ENCODE measurements at places on chromosomes 7 and 10. TPM values are rescaled to one million over a fixed set of nuclear protein-coding genes. Genes with fewer than 3 reads are reported as not detected.

Gene SLC26A3
- 0.53 TPM for total RNA-seq

Gene OPN1SW
- not detected for total RNA-seq

Gene SDHAF3
- 29.3 TPM for total RNA-seq

Gene HBP1
- total RNA-seq = 7.5 TPM

Gene PRKG1
- not detected for total RNA-seq

DNA sequence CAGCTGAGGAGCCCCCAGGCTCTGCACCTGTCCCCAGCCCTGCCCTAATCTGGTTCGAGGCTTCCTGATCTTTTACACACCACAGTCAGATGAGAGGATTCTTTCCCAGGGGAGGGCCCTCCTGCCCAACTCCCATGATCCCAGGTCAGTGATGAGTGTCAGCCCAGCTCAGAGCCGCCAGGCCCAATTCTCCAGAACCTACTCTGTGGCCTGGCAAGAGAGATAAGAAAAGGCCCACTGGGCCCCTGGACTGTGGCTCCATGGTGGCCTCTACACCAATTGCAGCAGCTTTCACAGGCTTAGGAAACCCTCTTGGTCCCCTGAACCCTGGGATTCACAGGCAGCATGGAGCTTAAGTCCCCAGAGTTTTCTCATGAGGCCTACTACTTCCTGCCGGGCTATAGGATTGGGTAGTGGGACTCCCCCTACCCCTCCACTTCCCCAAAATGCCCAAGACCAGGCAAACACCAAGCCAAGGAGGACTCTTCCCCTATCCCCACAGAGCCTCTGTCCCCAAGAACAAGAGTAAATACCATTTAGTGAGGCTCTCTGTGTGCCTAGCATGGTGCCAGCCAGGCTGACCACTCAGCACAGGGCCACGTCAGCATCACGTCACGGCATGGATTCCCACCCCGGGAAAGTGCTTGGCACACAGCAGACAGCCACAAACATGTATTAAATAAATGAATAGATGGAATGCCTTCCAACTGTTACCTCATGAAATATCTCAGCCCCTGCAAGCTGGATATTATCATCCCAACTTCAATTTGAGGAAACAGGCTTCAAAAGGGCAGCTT is 100.0 kb downstream of the GRID1 start:
- no peak for DNase-seq
- no peaks in the 10 kb centered on the region for H3K4me1 ChIP-seq
- H3K4me3 ChIP-seq = no peak overlapping the region

DNA sequence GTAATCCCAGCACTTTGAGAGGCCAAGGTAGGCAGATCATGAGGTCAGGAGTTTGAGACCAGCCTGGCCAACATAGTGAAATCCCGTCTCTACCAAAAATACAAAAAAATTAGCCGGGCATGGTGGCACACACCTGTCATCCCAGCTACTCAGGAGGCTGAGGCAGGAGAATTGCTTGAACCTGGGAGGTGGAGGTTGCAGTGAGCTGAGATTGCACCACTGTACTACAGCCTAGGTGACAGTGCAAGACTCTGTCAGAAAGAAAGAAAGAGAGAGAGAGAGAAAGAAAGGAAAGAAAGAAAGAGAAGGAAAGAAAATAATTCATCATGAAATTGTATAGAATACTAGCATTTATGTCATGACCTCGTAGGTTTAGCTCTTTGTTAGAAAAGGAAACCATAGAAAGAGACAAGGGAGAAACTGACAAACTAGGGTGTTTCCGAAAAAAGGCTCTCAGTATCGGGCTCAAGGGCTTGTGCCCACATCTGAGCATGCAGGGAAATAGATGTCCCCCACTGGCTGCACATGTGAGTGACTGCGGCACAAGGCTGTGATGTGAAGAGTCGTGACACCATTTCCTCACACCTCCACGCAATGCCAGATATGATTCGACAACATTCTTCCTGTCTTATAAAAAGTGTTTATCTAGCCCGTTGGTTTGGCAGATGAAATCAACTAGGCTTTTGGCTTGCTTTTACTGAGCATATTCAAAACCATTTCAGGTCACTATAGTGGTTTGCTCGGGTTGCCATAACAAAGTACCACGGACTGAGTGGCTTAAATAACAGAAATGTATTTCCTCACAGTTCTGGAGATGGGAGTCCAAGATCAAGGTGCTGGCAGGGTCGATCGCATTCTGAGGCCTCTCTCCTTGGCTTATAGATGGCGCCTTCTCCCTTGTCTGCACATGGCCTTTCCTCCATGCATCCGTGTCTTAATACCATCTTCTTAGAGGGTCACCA is 2.0 kb downstream of the SRGN start:
- H3K4me3 ChIP-seq = peak overlapping the region; percentile 73
- 0 out of 2 replicates have a peak, but pooled peaks cover 4% of the 10 kb centered on the region for H3K36me3 ChIP-seq
- peak; percentile 65 for DNase-seq
- peak overlapping the region; percentile 97 for H3K27ac ChIP-seq

- no peak for DNase-seq
- no peak overlapping the region for H3K4me3 ChIP-seq
- no peaks in the 10 kb centered on the region for H3K27me3 ChIP-seq
- H3K27ac ChIP-seq = no peak overlapping the region
- no peaks in the 10 kb centered on the region for H3K4me1 ChIP-seq
- H3K36me3 ChIP-seq = no peaks in the 10 kb centered on the region
These were observed 79.3 kb downstream of the GRID1 start for GRCh38 chr10:86287110-86287793.

- no peak overlapping the region for H3K27ac ChIP-seq
- no peak overlapping the region for H3K4me3 ChIP-seq
- DNase-seq = no peak
- H3K27me3 ChIP-seq = no peaks in the 10 kb centered on the region
- no peaks in the 10 kb centered on the region for H3K4me1 ChIP-seq
- no peaks in the 10 kb centered on the region for H3K36me3 ChIP-seq
These were observed 7.5 kb upstream of the CYTH3 start for GRCh38 chr7:6279937-6280336.

Data from GM12878 (cell line).